ENCODE measurements at places on chromosomes 7 and 10.
A peak's percentile ranks its signal among the peaks of the same experiment; 100 is the strongest.

DNA sequence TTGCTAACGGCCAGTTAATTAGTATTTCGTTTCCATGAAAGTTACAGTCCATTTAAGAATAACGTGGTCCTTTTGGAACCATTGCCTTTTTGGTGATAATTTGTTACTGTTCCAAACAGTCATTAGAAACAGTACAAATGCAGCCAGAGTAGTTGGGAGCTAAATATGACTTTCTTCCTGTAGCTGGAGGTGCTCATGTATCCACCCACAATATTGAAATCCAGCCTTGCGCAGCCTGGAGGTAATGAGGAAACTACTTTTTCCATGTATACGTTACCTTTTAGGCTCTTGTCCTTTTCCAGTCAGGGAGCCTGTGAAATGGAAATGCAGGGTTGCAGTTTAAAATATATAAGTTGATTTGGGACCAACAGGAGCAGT is 43.6 kb downstream of the LHFPL3 start:
- DNase-seq = no peak

DNA sequence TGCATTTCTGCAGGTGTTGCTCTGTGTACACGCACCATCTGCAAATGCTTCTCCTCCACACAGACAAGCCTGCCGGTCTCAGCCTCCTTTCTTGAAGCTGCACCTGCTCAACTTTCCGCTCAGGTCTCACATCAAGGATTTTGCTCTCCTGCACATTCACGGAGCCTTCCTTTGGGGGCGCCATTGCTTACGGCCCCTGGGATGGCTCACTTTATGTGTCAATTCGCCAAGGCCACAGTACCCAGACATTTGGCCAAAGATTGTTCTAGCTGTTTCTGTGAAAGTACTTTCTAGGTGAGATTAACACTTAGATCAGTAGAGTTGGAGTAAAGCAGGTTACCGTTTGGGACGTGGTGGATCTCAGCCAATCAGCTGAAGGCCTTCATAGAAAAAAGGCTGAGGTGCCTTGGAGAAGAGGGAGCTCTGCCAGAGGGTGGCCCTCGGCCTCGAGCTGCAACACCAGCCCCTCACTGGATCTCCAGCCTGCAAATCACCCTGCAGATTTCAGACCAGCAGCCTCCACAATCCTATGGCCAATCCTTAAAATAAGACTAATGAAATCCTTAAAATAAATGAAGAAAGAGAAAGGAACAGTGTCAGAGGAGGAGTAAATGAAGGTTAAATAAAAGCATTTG is 39.9 kb upstream of the PPP2R2D start:
- DNase-seq = no peak

DNA sequence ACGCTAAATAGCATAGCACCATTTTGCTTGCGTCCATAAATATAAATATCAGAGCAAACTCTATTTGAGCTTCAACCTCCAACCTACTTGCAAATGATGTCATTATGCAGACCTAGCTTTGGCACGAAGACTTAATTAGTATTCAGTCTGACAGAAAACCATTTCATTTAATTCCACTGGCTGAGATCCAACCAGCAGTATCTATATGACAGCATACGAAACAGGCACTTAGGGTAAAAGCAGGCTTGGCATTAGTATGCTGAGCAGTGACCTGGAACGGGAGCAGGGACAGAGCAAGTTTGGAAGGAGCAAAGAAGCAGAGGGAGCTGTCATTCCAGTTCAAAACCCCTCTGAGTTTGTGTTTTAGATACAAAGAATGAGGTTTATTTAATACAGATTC is 312.5 kb upstream of the CHRM2 start:
- DNase-seq = no peak

DNA sequence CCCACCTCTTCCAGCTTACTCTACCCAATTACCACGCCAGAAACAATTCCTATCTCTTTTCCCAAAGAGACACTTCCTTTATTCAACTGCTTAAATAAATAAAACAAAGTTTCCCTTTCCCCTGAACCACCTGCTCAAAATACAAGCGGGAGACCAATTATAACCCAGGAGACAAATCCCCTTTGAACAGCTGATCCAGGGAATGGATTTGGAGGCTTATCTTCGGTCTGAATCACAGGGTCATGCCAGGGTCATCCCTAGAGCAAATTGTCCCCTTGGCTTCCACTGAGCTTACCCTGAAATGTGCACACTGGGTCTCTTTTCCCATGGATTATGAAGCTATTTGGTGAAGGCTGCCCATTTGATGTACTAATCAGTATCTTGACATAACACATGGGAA is 99.9 kb upstream of the JAZF1 start:
- no peak for DNase-seq

- DNase-seq = no peak
Measured at GRCh38 chr10:96719850-96720421, 378 bp downstream of the PIK3AP1 start.

- DNase-seq = peak; percentile 28
Measured at GRCh38 chr7:129188892-129189660, 643 bp downstream of the SMO start.

DNA sequence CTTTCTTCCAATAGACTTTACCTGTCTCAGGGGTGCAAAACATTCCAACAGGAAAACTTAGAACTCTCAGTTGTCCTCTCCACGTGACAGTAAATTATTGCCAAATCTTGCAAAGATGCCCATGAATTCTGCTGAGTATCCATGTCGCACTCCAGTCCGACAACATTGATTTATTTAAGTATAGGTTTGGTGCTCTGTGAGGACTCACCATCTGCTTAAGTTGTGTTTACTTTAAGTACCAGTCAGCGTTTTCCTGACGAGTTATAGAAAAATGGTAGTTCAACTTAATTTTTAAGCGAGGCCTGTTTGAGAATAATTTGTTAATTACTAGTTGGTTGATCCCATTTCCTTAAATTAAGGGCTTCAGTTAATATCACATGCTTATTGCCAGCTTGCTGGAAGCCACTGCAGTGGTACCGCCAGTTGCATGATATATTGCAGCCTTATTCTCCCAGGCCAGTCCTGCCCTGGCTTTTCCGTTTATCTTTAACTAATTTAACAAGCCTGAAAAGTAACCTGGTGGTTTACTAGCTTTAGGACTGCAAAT is 27.8 kb downstream of the CREB5 start:
- DNase-seq = no peak

- no peak for DNase-seq
Measured at GRCh38 chr10:82932451-82932850, 1057.5 kb downstream of the NRG3 start.

- DNase-seq = no peak
Measured at GRCh38 chr7:140019172-140019571, 43.6 kb downstream of the PARP12 start.

- DNase-seq = no peak
Measured at GRCh38 chr7:155184923-155185322, 112.8 kb upstream of the INSIG1 start.

DNA sequence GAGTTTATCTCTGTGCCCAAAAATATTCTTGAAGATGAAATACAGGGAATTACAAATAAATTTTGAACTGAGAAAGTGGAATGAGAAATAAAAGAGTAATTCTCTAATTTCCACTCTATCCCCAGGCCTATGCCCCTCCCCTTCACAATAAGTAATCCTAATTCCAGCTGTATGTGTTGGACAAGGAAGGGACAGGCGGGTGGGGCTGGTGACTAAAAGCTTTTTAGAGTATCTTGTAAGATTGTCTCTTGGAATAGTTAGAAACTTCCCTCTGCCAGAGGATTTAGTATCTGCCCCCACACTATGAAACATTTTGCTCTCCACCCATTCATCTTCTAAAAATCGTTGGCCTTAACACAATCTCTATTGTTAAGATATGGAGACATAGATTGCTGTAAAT is 199.2 kb downstream of the MBL2 start:
- no peak for DNase-seq
